ENCODE measurements at places on chromosomes 4 and X.

GRCh38 chrX:75156531-75156945 is 455 bp upstream of the ABCB7 start:
- no peak for DNase-seq

DNA sequence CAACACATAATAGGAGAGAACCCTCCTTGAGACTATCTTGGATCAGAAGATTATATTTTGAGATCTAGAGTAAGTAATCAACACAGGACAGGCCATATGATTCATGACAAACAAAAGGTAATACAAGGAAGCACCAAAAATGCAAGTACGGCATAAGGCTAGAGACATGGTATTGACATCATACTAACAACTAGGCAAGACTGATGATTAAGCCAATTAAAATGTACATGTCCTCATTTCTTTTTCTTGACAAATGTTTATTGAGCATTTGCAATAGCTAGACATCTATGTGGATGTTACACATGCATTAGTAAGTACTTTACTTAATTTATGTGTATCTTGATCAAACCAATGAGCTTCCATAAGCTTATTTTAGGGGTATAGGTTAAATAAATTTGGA is 695.7 kb upstream of the GALNTL6 start:
- DNase-seq = no peak

- DNase-seq = no peak
These were observed 10.5 kb downstream of the NELFA start for GRCh38 chr4:1998296-1998695.

GRCh38 chrX:9604111-9604907 is 139.5 kb downstream of the TBL1X start:
- DNase-seq = no peak

DNA sequence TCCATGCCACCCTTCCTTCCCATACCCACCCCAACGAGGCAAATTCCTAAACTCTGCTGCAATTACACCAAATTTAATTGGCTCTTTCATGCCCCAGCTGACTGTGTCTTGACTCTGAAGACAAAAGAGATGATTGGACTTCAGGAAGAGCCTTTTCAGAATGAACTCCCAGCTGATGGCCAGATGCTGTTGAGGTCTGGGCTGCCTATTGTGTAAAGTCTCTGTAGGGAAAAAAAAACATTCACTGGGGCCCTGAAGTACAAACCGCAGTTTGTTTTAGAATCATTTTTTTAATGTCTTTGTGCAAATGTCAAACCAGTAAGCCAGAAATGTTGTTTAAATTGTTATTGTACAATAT is 174.8 kb downstream of the HHIP start:
- no peak for DNase-seq

DNA sequence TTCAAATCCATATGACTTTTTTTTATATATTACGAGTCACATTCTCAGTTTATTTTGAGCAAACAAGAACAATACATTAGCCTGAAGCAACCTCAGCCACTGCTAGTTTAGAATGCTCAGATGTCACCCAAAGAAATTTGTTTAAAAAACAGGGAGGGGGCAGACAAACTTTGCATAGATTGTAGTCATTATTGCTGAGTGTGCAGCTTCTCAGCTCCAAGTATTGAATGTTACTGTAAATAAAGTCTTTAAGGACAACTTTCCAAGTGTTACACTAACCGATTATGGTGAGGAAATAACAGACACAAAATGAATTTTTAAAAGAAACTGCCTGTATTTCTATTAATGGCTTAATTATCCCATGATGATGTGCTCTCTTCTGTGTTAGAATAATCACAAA is 519.5 kb upstream of the GALNT7 start:
- no peak for DNase-seq

DNA sequence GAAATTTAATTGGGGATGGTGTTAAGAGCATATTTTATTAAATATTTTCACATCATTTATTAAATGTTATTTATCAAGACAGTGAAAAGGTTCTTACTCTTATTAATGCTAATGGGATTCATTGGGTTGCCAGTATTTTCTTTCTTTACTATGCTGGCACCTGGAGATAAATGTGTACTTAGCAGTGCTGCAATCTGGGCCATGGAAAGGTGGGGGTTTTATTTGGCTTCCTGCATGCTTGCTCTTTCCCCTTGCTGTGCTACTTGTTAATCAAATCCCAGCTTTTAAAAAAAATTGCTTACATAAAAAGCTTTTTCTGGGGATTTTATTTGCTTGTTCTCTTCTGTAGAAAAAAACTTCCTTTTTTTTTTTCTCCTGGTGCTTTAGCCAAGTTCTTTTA is 48.3 kb downstream of the ZAR1 start:
- no peak for DNase-seq

GRCh38 chr4:1405254-1405635 is 997 bp downstream of the NKX1-1 start:
- DNase-seq = no peak

DNA sequence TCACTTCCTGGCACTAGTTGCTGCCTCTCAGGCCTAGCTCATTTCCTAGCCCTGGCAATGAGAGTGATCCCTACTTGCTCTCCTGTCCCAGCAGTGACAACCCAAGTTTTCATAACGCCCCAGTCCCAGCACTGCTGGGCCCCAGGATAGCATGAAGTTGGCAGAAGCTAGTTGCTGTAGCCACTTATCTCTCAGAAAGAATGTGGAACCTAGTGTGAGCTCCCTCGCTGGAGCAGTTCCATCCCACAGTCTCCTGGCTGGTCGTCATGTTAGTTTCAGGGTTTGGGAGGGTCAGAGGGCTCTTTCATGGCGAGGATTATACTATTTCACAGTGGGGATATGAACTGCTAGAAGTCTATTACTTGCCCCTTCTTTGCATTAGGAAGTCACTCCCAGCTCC is 5.1 kb downstream of the PF4 start:
- no peak for DNase-seq

DNA sequence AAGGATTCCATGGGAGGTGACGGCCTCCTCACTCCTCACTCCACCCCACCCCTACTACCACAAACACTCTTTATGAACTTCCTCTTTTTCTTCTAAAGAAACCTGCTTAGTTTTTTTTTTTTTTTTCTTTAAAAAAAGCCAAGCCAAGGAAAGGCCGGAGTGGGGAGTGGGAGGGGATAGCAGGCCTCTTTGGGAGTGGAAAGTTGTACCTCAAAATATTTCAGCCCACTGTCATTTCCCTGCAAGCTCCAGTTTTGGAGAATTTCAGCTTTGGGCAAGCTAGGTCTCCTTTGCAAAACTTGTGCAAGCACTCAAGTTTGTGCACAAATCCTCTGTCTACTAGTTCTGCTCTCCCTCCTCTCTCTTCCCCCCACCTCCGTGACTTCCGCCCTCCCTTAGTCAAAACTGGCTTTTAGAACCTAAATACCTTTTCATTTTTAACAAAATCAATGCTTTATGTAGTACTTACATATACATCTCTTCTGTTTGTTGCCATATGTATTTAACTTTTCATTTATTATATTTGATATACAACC is 512 bp upstream of the ANTXR2 start:
- DNase-seq = no peak

DNA sequence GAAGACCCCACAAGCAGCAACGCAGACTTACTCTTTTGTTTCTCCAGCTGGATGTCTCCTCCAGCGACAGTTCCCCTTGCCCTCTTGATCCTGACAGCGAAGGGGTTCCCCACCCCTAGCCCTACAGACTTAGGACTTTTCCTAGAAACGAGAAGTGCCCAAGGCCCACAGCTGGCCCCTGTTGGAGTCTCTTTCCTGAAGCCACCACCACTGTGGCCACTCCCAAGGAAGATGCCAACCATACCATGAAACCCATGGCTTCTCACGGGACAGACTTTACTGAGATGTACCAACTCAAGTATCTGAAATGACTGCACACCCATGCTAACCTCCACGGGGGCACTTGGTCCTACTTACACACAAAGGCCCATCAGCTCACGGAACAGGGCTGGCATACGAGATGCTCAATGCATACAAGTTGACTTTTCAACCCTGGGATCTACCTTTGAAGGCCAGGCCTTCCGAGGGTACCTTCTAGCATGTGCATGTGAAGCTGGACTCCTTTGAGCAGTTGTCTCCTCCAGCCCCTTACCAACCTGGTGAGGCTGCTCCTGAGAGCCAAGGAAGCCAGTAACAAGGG is 924 bp upstream of the IRAK1 start:
- no peak for DNase-seq

GRCh38 chr4:188195389-188195985 is 56.2 kb downstream of the TRIML1 start:
- DNase-seq = no peak

- no peak for DNase-seq
These were observed 332.5 kb upstream of the ZFP42 start for GRCh38 chr4:187663076-187663475.

DNA sequence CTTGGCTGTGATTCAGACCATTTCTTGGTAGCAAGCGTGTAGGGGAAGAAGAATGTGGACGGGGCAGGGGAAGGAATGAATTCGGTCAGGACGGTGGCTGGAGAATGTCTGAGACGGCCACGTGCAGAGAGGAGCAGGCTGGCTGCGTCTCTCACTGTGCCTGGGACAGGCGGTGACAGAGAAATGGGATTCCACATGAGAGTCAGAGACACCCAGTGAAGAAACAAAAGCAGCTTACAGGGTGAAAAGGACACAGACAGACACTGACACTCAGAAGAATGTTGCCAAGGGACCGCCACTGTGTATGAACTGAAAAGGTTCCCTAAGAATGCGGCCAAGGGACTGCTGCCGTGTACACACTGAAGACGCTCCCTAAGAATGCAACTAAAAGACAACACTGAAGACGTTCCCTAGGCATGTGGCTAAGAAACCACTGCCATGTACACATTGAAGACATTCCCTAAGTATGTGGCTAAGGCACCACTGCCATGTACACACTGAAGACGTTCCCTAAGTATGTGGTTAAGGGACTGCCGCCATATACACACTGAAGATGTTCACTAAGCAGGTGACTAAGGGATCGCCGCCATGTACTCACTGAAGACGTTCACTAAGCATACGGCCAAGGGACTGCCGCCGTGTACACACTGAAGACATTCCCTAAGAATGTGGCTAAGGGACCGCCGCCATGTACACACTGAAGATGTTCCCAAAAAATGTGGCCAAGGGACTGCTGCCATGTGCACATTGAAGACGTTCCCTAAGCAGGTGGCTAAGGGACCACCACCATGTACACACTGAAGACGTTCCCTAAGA is 49.1 kb downstream of the DHRSX start:
- no peak for DNase-seq

DNA sequence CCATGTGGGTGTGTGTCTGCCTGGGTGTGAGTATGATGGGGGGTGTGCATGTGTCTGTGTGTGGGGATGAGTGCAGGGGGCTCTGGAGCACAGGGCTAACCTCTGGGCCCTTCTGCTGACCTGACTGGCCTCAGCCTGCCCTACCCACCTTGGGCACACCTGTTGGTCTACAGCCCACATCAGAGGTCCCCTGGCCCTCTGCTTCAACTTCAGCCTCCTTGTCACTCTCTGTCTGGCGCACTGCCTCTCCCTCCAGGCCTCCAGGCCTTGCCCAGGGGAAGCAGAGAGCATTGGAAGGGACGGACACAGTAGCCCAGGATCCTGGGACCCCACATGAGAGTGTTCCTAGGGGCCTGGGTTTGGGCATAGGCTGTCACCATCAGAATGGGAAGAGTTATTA is 115.4 kb downstream of the EFNB1 start:
- no peak for DNase-seq

DNA sequence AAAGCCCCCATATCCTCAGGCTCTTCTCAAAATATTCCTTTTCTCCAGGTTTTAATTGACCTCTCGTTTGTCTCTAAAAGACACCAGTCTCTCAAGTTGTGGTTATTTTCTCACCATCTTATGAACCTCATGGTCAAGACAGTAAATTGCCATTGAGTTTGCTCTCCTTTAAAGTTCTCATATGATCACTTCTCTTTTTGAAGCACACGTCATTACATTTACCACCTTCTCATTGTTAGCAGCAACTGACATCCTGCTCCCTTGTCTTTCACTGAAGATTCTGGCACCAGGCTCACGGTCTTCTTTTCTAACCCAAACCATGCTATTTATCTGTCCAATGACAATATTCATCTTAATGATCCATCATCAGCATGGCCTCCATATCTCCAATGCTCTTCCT is 324.2 kb downstream of the TMA16 start:
- DNase-seq = no peak

GRCh38 chr4:33649015-33649414 is 2595.3 kb downstream of the ARAP2 start:
- DNase-seq = no peak

DNA sequence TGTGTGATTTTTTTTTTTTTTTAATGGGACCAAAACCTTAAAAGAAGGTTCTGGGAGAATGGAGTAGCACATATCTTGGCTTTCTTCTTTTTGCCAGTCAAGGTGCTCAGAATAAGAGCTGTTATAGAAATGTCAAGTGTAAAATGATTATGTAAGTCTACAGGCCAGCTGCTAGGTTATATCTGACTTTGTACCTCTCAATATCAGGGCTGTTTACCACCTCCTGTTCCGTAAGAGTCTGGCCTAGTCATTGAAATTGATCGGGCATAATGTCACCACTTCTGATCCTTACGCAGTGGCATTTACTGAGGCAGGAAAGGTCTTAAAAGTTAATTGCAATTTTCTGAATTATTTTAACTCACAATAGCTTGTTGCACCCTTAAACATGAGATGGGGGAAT is 41.1 kb downstream of the LIMCH1 start:
- DNase-seq = no peak

GRCh38 chr4:4327652-4328121 is 37.6 kb downstream of the ZBTB49 start:
- no peak for DNase-seq

Data from stimulated activated CD8-positive, alpha-beta memory T cell treated with anti-CD3 and anti-CD28 coated beads, Interleukin-4, amount 100 ng/mL, for 24 hours (primary cell).